ENCODE measurements at places on chromosomes 1 and 21.

DNA sequence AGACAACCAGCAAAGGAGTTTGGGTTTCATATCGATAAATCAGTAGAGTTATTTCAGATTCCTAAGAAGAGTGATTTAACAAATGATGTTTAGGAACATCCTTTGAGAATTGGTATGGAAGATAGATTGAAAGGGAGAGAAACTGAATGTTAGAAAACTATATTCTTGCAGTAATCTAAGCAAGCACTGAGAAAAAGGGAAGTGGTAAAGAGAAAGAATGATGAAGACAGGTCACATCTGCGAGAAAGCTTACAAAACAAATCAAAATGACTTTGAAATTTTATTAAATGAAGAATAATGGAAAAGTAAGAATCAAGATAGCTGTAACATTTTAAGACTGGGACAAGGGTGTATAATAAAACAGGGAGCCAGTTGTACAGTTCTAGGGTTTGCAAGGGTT is 177.0 kb downstream of the HS2ST1 start:
- no peak for DNase-seq

GRCh38 chr1:45328680-45329079 is 2.0 kb downstream of the HPDL start:
- no peak for DNase-seq

DNA sequence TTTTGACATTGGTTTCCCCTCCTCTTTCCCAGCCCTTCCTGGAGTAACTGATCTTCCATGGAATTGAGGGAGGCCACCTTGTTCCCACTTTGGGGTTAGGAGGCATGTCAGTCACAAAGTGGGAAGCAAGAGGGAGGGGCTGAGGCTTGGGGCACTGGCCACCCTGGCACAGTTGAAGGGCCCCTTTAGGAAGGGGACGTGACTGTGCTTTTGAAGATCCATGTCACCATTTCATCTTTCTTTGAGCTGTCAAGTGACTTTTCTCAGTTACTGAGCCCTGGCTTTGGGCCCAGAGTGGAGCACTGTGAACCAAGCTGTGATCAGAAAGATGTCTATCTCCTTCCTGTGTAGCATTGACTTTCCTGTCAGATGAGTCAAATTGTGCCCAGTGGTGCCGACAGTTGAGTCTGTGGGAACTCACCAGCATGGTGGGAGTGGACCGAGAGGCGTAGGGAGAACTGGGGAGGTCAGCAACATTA is 38.5 kb upstream of the TDRD10 start:
- DNase-seq: no peak

- DNase-seq: no peak
These were observed 246.7 kb downstream of the PTPRU start for GRCh38 chr1:29482991-29483390.

- no peak for DNase-seq
These were observed 25.4 kb upstream of the B3GALT5 start for GRCh38 chr21:39587376-39587775.

DNA sequence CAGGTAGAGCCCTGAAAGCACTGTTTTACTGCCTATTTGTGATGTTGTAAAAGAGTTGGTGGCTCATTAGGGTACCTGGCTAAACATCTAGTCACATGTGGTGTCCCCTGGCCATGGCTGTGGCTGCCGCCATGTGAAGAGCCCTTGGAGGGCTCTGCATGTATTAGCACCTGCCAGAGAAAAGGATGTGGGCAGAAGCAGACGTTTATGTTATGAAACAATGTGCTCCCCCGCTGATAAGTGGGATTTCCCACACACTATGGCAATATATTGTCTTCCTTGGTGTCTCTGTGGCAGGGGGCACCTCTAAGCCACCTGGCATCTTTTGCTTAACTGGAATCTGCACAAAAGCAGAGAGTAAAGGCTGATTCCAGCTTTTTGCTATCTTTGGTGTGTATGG is 9.6 kb downstream of the TENT5C start:
- no peak for DNase-seq

DNA sequence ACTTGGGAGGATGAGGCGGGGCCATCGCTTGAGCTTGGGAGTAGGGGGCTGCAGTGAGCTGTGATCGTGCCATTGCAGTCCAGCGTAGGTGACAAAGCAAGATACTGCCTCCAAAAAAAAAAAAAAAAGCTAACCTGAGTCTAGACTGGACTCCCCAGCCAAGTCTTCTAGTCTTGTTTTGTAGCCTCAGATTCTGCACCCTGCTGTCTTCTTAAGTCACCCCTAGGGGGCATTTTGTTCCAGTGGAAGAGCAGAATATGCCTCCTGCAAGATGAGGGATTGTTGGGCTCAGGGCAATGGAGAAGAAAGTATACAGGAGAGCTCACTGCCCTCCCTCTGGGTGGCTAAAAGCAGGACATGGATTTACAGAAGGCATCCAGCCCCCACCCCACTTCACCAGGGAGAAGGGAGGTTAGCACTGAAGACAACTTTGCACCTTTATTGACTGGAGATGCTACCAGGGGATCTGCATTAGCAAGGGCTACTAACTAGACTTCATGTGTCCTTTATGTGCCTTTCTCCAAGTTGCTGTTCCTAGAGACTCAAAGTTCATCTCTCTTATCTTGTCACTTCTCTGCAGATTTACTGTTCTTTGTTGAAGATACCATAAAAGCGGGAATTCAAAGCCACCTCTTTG is 15.3 kb upstream of the RNF187 start:
- DNase-seq: no peak

GRCh38 chr1:75470448-75470847 is 140.5 kb downstream of the SLC44A5 start:
- no peak for DNase-seq

DNA sequence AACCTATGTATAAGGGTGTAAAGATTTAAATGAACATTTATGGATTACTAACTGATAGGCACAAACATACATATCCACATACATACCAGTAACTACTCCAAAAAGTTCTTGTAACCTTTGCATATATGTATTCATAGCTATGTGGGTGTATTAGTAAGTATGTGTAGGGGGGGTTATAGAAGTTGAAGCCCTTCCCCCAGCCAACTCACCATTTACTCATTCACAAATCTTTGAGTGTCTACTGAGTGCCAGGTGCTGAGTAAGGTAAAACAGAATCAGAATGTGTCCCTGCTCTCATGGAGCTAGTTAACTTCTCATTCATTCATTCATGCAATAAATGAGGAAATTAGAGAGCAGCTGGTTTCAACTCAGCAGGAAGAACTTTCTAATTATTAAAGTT is 1.3 kb downstream of the C1orf146 start:
- no peak for DNase-seq

DNA sequence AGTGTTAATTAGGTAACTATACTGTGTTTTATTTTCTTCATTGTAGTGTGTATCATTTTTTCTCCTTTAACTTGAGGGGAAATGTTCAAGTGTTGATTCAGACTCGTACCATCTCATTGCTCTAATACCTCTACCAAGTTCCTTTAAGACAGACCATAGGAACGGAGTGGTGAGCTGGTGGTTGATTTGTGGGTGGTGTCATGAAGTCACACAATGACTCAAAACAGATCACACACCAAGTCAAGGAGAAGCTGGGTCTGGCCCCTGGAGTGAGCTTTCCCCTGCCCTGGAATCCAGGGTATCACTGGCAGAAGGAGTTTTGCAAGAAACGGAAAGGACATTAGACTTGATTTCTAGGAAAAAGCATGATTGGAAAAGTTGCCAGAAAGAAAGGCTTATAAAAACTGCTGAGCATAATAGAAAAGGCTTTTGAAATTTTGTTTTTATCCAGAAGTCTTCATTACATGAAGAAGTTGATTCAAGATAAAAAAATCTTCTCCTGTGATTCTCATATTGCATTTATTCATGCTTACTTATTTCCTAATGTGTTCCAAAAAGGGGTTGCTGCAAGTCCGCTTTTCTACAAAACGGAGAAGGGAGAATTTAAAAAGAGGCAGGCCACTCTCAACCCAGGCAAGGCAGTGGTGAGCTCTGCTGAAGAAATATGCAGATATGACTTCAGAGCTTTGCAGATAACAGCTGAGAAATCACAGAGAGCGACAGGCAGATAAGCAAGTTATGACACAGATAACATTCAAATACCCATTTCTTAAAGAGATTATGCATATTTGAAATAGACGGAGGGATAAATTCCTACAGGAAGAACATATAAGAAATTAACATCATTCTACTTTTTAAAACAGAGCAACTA is 79.7 kb downstream of the TBX19 start:
- no peak for DNase-seq

DNA sequence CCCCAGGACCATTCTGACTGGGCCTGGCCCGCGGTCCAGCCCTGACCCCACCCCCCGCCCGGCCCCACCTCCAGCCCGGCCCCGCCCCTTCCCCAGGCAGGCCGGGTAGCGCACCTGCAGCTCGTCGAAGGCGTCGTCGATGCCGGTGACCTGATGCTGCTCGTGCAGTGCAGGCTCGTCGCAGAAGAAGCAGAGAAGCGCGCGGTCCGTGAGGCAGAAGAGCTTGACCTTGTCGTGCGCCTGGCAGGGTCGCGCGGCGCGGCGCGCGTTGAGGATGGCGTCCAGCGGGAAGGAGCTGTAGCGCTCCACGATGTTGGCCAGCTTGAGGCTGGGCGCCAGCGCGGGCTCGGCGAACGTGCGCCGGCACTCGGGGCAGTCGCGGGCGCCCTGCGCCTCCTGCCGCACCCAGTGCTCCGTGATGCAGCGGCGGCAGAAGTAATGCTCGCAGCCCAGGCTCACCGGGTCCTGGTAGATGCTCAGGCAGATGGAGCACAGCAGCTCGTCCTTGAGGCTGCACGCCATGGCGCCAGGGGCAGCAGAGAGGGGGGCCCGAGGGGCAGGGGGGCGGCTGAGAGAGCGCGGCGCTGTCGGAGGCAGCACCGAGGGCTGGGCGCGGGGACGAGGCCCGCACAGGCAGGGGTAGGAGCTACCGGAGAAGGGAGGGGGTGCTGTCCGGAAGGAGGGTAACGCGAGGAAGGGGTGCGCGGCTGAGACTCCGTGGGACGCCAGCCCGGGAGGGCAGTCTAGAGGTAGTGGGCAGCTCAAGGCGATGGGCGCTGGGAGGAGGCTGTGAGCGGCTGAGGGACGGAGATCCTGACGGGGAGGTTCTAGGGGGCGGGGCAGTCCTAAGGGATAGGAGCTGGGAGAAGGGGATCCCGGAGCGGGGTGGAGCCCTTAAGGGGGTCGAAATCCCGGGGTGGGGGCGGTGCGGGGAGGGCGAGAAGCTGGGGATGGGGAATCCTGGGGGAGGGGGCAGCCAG is 642 bp downstream of the TRIM62 start:
- peak; percentile 79 for DNase-seq

DNA sequence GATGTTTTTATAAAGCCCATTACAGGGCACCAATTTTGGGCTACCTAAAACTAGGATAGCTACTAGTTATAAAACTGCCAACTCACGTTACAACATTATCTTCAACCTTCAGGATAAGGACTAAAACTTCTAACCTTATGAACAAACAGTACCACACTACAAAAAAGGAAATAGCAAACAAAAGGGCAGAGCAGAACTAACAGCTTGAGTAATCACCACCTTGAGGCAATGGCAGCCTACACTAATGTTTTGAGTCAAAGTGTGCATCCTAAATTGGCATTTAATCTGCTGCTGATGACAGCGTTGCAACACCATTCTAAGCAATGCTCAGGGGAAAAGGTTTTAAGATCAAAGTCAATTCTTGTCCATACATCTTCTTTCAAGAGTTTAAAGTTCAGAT is 27.2 kb downstream of the PTP4A2 start:
- no peak for DNase-seq

- no peak for DNase-seq
These were observed 247.0 kb downstream of the PTBP2 start for GRCh38 chr1:96968541-96968940.

GRCh38 chr1:228094432-228095016 is 8.6 kb downstream of the C1orf35 start:
- DNase-seq: no peak

DNA sequence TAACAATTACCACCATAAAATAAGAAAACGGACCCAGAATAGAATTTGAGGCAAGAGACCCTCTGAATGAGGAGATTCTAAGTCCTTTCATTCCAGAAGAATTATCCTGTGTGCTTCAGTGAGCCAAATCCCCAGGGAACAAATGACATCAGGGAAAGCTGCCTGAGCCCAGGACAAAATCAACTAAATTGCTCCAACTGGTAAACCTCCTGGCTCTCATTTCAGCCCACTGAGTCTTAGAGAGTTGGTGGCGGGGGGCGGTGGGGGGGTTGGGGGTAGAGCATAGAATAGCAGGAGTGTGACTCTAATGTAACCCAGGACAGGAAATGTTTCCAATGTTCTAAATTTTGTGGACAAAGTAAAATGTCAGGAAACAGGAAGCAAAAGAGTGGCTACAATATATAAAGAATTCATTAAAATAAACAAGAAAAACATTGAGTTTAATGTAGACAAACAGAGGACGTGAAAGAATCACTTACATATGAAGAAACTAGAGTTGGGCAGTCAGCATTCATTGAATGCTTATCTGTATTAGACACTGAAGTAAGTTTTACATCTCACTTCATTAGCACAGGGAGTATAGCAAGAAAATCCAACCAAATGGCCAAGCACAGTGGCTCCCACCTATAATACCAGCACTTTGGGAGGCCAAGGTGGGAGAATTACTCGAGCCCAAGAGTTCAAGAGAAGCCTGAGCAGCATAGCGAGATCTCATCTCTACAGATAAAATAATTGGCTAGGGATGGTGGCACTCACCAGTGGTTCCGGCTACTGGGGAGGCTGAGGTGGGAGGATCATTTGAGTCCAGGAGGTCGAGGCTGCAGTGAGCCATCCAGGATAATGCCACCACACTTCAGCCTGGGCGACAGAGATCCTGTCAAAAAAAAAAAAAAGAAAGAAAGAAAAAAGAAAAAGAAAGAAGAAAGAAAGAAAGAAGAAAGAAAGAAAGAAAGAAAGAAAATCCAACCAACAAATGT is 75.1 kb downstream of the DHRS3 start:
- no peak for DNase-seq

- no peak for DNase-seq
These were observed 69.5 kb upstream of the SSX2IP start for GRCh38 chr1:84759756-84760155.

- no peak for DNase-seq
These were observed 41.4 kb upstream of the KIF1B start for GRCh38 chr1:10168912-10169514.

GRCh38 chr1:70504176-70504820 is 93.2 kb downstream of the CTH start:
- DNase-seq: no peak

- no peak for DNase-seq
These were observed 34.3 kb upstream of the THEM4 start for GRCh38 chr1:151943591-151943990.

DNA sequence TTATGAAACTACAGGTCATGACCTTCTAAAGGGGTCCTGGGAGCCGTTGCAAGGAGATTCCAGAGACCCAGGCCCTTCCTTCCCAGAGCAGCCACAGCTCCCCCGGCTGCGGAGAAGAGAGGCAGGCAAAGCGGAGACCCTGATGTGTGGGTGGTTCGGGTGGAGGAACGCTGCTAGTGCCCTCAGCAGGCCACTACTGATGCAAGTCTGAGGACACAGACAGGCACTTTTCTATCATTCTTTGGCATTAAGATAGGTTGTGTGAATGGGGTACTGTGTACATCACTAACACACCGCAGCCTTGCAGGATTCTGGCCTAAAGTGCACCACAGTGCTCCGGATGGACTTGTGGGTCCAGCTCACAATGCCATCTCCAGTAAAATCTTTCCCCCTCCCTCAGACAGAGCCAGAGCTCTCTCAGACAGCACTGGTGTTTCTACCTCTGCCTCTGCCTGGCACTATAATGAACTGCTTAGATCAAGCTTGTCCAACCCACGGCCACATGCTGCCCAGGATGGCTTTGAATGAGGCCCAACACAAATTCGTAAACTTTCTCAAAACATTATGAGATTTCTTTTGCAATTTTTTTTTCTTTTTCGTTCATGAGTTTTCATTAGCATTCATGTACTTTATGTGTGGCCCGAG is 121.4 kb downstream of the TGFBR3 start:
- no peak for DNase-seq

GRCh38 chr1:10160173-10160572 is 50.2 kb upstream of the KIF1B start:
- DNase-seq: no peak
